ENCODE measurements at places on chromosomes 3 and 15. TPM values are rescaled to one million over a fixed set of nuclear protein-coding genes. Genes with fewer than 3 reads are reported as not detected.

GRCh38 chr3:8713901-8714759 lies 19.5 kb upstream of the CAV3 start:
- no peaks in the 10 kb centered on the region for H3K4me1 ChIP-seq
- H3K27ac ChIP-seq, result no peak overlapping the region
- no peak for DNase-seq
- no peaks in the 10 kb centered on the region for H3K27me3 ChIP-seq
- H3K4me3 ChIP-seq, result no peak overlapping the region

DNA sequence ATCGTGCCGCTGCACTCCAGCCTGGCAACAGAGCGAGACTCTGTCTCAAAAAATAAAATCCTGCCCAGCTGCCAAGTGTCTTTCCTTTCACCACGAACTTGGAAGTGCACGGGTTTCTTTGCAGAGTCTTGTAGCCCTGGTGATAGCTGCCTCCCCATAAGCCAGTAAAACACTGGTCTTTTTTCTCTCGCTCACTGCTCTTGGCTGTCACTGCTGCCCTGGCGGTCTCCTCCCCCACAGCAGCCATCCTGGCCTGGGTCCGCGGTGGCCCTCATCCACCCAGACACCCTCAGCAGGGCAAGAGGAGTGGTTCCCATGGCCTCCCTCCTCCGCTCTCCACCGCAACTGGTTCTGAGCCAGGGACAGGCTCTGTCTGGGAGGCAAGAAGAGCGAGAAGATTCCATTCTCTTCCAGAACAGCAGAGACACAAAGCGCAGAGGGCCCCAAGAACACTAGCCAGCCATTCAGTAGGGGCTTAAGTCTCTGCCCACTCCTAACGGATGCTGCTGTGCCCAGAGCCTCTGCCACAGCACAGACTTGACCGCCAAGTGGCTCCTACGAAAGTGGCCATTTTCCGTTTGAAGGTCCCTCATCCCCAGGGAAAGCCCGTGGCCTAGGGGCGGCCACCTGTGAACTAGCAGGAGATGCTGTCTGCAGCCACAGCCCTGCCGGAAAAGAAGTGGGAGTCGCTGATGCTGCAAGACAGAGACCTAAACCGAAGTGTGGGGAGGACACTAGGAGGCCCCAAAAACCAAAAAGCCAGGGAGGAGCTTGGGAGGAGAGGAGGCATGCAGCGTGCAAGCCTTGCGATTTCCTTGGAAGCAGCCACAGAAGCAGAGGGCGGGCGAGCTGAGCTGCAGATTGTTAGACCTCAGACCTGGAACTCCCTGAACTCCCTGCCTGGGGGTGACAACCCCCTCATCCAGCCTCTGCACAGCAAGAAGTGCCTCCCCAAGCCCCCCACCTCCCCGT lies 44.1 kb downstream of the KLHL25 start:
- H3K27me3 ChIP-seq, result no peaks in the 10 kb centered on the region
- H3K27ac ChIP-seq, result peak overlapping the region; percentile 8
- peaks cover 36% of the 10 kb centered on the region for H3K36me3 ChIP-seq
- peaks cover 10% of the 10 kb centered on the region for H3K4me1 ChIP-seq
- peak; percentile 48 for DNase-seq
- no peak overlapping the region for H3K4me3 ChIP-seq

GRCh38 chr3:115862849-115863248 lies 239.5 kb downstream of the GAP43 start:
- no peaks in the 10 kb centered on the region for H3K4me1 ChIP-seq
- no peak overlapping the region for H3K4me3 ChIP-seq
- no peak for DNase-seq
- H3K36me3 ChIP-seq, result no peaks in the 10 kb centered on the region
- no peaks in the 10 kb centered on the region for H3K27me3 ChIP-seq
- H3K27ac ChIP-seq, result no peak overlapping the region

- H3K27ac ChIP-seq, result peak overlapping the region; percentile 78
- no peaks in the 10 kb centered on the region for H3K36me3 ChIP-seq
- no peaks in the 10 kb centered on the region for H3K4me1 ChIP-seq
- H3K27me3 ChIP-seq, result no peaks in the 10 kb centered on the region
- peak; percentile 64 for DNase-seq
- no peak overlapping the region for H3K4me3 ChIP-seq
These were observed 90.2 kb upstream of the KLF13 start for GRCh38 chr15:31236184-31237042.

DNA sequence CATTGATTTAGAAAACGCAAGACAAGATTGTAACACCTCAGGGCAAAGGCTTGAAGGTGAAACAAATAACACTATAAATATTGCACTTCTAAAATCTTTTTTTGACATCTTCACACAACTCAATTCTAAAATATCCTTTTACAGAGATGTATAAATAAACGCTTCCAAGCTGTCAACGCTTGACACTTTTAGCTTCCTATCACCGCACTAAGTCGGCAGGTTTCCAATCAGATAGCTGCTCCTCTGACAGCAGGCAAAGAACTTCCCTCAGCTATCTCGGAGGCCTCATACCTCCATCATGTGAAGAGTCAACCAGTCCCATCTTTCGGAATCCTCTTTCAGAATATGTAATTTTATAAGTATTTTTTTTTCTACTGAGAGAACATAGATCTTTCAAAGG lies 71.0 kb downstream of the PCOLCE2 start:
- H3K27ac ChIP-seq, result no peak overlapping the region
- DNase-seq, result no peak
- no peaks in the 10 kb centered on the region for H3K4me1 ChIP-seq
- no peaks in the 10 kb centered on the region for H3K27me3 ChIP-seq
- no peaks in the 10 kb centered on the region for H3K36me3 ChIP-seq

DNA sequence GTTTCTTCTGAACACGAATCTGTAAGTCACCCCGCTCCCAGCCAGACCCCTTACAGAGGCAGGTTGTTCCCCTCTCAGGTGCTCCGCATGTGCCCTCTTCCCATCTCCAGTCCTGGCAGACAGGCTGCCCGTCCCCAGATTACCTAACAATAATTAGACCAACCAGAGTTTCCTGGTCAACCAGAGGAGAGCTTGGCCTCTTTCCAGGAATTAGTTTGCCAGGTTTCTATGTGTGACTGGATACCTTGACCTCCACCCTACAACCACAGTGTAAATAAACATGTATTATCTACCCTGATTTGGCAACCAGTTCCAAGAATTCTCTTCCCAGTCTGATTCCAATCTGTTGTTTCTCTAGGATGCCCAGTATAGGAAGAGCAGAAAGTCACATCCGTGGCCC lies 178.0 kb upstream of the UMPS start:
- H3K27ac ChIP-seq, result no peak overlapping the region
- no peaks in the 10 kb centered on the region for H3K27me3 ChIP-seq
- peak; percentile 64 for DNase-seq
- peaks cover 18% of the 10 kb centered on the region for H3K4me1 ChIP-seq

- no peaks in the 10 kb centered on the region for H3K27me3 ChIP-seq
- peaks cover 4% of the 10 kb centered on the region for H3K4me1 ChIP-seq
- no peak overlapping the region for H3K4me3 ChIP-seq
These were observed 5.8 kb upstream of the RPL29 start for GRCh38 chr3:52001443-52001974.

DNA sequence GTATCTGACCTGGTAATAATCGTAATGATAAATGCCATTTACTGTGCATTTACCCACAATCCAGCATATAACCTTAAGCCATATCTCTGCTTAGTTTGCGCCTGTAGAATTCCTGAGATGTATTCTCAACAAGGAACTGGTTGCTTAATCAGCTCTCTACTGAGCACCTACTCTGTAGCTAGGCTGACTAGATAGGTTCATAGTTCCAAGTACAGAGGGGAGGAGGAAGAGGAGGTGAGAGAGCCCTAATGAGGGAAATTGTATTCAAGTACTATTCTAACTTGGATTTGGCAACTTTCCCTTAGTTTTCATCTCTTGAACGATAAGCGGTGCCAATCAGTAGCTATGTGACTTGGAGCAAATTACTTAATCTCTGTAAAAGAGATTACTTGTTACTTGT lies 5.6 kb upstream of the AKAP13 start:
- no peaks in the 10 kb centered on the region for H3K27me3 ChIP-seq
- no peak for DNase-seq
- no peaks in the 10 kb centered on the region for H3K36me3 ChIP-seq
- H3K27ac ChIP-seq, result no peak overlapping the region
- H3K4me3 ChIP-seq, result no peak overlapping the region

GRCh38 chr15:101641129-101641764 lies 10.9 kb downstream of the TM2D3 start:
- no peaks in the 10 kb centered on the region for H3K27me3 ChIP-seq
- no peak overlapping the region for H3K4me3 ChIP-seq
- peak; percentile 19 for DNase-seq
- H3K27ac ChIP-seq, result no peak overlapping the region
- no peaks in the 10 kb centered on the region for H3K4me1 ChIP-seq

DNA sequence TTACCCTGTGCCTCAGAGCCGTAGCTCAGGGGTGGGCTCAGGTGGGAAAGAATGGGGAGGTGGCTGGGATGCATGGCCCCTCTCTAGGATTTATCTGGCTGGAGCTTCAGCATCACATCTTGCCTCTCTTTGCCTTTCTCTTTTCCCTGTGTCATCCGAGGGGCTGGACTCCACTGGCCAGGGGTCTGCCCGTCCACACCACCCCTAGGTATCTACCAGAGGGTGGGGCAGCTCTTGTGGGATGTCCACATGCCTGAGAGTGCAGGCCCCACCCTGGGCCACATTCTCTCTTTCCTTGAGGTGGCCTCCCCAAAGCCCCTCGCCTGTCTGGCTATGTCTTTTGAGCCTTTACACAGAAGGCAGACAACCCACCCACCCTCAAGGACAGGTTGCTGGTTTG lies 37.2 kb downstream of the PXYLP1 start:
- no peaks in the 10 kb centered on the region for H3K27me3 ChIP-seq
- DNase-seq, result no peak
- H3K4me3 ChIP-seq, result no peak overlapping the region
- H3K27ac ChIP-seq, result no peak overlapping the region
- H3K4me1 ChIP-seq, result no peaks in the 10 kb centered on the region
- no peaks in the 10 kb centered on the region for H3K36me3 ChIP-seq

- no peak for DNase-seq
- no peak overlapping the region for H3K27ac ChIP-seq
- no peaks in the 10 kb centered on the region for H3K27me3 ChIP-seq
- no peaks in the 10 kb centered on the region for H3K36me3 ChIP-seq
- H3K4me3 ChIP-seq, result no peak overlapping the region
These were observed 27.7 kb downstream of the OXSM start for GRCh38 chr3:25817638-25818037.

DNA sequence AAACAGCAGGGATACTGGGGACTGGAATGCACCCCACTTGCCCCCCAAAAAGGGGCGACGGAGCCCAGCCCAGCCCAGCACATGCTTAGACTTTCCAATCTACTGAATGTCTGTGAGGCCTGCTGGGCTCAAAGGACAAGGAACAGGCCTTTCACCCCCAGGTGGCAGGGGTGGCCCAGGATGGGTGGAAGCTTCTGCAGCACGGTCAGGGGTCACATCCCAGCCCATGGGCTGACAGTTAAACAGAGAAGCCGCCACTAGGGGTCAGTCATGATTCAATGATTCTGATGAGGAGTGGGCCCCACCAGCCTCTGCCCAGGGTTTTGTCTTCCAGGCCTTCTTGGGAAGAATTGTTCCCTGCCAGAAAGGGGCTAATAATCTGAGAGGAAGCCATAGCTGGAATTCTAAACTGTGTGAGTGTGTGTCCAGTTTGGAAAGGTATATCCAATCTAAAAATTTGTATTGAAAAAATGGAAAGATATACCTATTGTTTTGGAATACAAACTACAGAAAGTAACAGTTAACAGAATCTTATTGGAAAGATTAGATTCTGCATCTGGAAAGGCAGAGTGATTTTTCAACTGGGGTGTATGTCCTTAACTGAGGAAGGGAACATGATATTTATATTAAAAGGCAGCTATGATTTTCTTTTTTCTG lies 2.2 kb downstream of the CHRNB4 start:
- no peaks in the 10 kb centered on the region for H3K4me1 ChIP-seq
- no peaks in the 10 kb centered on the region for H3K27me3 ChIP-seq
- no peak for DNase-seq
- H3K4me3 ChIP-seq, result no peak overlapping the region
- no peaks in the 10 kb centered on the region for H3K36me3 ChIP-seq
- H3K27ac ChIP-seq, result no peak overlapping the region

- no peaks in the 10 kb centered on the region for H3K4me1 ChIP-seq
- H3K4me3 ChIP-seq, result no peak overlapping the region
- H3K27ac ChIP-seq, result no peak overlapping the region
- no peak for DNase-seq
- H3K27me3 ChIP-seq, result no peaks in the 10 kb centered on the region
These were observed 70.7 kb upstream of the THBS1 start for GRCh38 chr15:39510001-39510701.

- H3K4me1 ChIP-seq, result no peaks in the 10 kb centered on the region
- H3K27ac ChIP-seq, result no peak overlapping the region
- H3K4me3 ChIP-seq, result no peak overlapping the region
- H3K36me3 ChIP-seq, result no peaks in the 10 kb centered on the region
- H3K27me3 ChIP-seq, result no peaks in the 10 kb centered on the region
- no peak for DNase-seq
These were observed 505.3 kb upstream of the PPP2R3A start for GRCh38 chr3:135460273-135460672.

DNA sequence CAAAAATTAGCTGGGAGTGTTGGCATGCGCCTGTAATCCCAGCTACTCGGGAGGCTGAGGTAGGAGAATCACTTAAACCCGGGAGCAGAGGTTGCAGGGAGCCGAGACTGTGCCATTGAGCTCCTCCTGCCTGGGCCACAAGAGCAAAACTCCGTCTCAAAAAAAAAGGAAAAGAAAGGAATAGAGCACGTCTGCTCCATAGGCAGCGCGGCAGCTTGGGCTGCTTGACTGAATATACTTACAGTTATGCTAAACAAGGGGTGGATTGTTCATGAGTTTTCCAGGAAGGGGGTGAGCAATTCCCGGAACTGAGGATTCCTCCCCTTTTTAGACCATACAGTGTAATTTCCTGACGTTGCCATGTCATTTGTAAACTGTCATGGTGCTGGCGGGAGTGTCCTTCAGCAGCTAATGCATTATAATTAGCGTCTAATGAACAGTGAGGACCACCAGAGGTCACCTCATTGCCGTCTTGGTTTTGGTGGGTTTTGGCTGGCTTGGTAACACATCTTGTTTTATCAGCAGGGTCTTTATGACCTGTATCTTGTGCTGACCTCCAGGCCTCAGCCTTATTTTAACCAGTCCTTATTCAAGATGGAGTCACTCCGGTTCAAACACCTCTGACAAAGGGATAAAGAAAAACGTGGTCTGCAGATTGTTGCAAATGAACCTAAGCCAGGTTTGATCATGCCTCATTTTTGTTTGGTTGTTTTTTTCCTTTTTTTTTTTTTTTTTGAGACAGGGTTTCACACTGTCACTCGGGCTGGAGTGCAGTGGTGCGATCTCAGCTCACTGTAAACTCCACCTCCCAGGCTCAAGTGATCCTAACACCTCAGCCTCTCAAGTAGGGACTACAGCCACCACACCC lies 24.9 kb upstream of the SENP5 start:
- no peak for DNase-seq
- H3K27ac ChIP-seq, result no peak overlapping the region
- H3K4me1 ChIP-seq, result no peaks in the 10 kb centered on the region

GRCh38 chr3:188407158-188407880 lies 253.4 kb downstream of the LPP start:
- no peaks in the 10 kb centered on the region for H3K36me3 ChIP-seq
- DNase-seq, result no peak

- no peak overlapping the region for H3K27ac ChIP-seq
- DNase-seq, result no peak
- no peaks in the 10 kb centered on the region for H3K27me3 ChIP-seq
These were observed 3.9 kb upstream of the MASP1 start for GRCh38 chr3:187295316-187296034.

- H3K36me3 ChIP-seq, result no peaks in the 10 kb centered on the region
- no peaks in the 10 kb centered on the region for H3K4me1 ChIP-seq
- no peaks in the 10 kb centered on the region for H3K27me3 ChIP-seq
These were observed 1039.2 kb downstream of the AGBL1 start for GRCh38 chr15:87118846-87119245.

The OR5K4 gene
- total RNA-seq, result not detected

The AADACL2 gene
- not detected for total RNA-seq

The TRANK1 gene
- 3.0 TPM for total RNA-seq

The ITGB5 gene
- total RNA-seq, result 23.0 TPM

The ABHD5 gene
- total RNA-seq, result 11.5 TPM

The GRK7 gene
- not detected for total RNA-seq

The LAMB2 gene
- 97.2 TPM for total RNA-seq

The ABI3BP gene
- 17.1 TPM for total RNA-seq

Data from pancreas (tissue), 10 donors.